ENCODE measurements at places on chromosomes 7 and 10.

DNA sequence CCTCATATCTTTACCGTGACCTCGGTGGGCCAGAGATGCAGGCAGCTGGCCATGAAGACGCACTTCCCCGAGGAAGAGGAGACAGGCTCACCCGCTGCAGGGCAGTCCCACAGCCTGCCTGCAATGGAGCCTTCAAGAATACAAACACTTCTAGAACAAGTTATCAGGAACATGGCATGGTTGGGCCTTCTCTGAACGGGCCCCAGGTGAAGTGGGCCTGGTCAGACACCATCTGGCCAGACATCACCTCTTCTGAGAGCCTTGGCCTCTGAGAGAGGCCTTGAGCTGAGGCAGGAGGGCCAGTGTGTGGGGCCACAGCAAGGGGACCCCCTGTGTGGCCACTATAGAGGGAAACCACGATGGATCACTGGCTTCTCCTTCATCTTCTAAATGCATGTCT is 112.4 kb upstream of the GDF10 start:
- no peak for DNase-seq

- DNase-seq = peak; percentile 75
Observed at GRCh38 chr7:132577206-132578049, 1.2 kb upstream of the PLXNA4 start.

- no peak for DNase-seq
Observed at GRCh38 chr7:16727736-16728135, 25.8 kb upstream of the TSPAN13 start.

DNA sequence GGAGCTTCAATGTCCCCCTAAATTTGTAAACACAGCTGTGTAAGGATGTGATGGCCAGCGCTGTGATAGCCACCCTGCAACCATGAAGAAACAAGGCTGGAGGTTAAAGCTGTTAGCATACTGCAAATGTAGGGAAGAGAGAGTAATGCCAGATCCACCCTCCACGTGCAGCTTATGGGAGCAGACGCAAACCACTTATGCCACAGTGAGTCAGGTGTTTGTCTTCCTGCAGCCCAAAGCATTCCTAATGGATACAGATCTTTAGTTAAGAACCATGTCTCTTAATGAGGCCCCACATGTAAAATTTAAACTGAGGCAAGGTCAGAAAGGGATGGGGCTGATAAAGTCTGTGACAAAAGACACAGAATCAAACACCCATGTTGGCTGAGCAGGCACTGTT is 13.6 kb upstream of the MYL7 start:
- DNase-seq = no peak

DNA sequence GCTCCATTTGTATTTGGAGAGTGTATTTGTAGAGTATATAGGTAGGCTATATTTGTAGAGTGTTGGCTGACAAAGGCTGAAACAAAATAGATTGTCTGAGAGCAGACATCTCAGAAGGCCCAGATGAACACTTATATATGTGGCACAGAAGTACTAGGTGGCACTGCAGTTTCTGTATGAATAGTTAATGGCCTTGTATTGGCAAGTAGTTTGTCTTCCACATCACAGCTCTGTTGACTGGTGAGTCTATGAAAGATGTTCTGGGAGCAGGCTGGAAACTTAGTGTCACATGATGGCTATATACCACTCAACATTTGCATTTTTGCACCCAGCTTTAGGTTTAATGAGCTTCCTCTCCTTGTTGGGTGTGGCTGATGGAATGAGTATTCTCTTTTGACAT is 51.9 kb downstream of the CCNY start:
- peak; percentile 29 for DNase-seq

DNA sequence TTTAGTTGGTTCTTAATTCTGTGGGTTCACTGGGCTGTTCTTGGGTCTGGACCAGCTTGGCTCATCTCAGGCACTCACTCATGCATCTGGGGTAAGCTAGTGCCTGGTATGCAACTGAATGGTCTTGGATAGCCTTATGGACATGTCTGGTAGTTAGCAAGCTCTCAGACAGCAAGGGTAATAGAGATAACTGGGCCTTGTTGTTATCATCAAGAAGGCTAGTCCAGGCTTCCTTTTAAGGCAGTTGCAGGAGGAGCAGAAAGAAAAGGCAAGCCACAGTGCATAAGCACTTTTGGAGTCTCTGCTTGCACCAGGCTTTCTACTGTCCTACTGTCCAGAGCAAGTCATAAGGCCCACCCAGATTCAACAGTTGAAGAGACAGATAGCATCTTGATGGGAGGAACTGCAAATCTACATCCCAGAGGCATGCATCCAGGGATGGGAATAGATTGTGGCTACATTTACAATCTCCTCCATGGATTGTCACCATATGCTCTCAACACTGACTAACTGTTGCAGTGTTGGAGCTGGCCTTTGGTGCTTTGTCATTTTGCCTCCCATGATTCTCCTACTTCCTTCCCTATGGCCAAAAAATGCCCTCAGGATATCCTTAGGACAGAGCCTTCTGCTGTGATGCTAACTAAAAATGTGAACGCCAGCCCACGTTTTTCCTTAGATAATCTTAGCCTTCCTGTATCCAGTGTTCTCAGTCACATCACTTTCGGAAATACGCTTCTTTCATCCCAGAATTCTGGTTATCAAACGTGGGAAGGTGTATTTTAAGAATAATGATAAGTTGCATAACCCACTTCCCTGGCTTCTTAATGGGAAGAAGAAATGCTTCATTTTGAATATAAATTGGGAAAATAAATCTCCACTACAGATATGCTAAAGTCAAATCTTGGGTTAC is 3.6 kb downstream of the GIMAP4 start:
- no peak for DNase-seq

DNA sequence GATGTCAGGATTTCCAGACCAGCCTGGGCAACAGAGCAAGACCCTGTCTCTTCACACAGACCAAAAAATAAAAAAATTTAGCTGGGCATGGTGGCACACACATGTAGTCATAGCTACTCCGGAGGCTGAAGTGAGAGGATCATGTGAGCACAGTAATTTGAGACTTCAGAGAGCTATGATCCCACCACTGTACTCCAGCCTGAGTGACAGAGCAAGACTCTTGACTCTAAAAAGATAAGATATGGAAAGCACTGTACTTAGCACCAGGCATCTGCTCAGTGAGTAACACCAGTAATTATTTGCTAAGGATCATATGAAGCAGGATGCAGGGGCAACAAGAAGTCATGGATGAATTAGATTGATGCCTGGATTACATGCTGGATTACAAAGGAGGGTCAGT is 128.8 kb downstream of the CALN1 start:
- DNase-seq = no peak
